Muscle of back (tissue), 13 donors: ENCODE measurements at places on chromosomes 11 and 22. TPM values are rescaled to one million over a fixed set of nuclear protein-coding genes. Genes with fewer than 3 reads are reported as not detected.

DNA sequence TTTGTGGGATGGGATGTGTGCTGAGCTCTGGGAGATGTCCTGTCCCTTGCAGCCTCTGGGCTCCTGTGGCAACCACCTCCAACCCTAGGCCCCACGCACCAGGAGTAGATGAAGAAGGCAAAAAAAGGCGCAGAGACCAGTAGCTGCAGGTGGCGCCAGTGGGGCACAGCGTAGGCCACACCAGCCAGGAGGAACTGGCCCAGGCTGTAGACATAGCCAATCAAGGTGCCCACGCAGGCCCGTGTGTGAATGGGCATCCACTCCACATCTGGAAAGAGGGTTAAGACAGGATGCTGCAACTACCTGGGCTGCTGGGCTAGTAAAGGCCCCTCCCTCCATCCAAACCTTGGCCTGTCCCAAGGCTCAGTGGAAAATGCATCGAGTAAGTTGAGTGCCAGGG, 3.0 kb downstream of the SLC22A6 start:
- DNase-seq: no peak

DNA sequence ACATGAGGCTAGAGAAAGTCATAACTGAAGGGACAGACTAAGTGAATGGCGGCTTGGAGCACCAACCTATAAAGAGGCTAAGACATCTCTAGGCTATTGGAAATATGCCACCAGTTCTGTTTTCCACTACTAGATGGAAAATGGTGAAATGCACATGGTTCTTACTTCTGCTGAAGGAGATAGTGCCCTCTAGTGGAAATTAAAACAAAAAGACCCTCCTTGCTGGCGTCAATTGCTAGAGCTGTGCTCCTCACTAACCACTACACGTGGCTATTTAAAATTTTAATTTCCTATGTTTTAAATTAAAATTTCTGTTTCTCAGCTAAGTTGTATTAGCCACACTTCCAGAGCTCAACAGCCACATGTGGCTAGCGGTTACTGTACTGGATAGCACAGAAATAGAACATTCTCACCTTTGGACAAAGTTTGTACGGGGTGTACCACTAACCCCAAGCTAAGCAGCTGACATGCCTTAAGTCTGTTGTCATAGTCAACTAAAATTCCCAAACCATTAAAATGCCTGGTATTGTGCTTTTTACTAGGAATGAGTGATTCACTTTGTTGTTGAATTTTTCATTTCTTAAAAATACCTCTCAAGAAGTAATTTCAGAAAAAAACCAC, 34.1 kb upstream of the CALCA start:
- DNase-seq: no peak

- no peak for DNase-seq
These were observed 355.6 kb downstream of the METTL15 start for GRCh38 chr11:28463826-28464225.

- no peak for DNase-seq
These were observed 27.9 kb upstream of the PAK1 start for GRCh38 chr11:77501758-77502157.

DNA sequence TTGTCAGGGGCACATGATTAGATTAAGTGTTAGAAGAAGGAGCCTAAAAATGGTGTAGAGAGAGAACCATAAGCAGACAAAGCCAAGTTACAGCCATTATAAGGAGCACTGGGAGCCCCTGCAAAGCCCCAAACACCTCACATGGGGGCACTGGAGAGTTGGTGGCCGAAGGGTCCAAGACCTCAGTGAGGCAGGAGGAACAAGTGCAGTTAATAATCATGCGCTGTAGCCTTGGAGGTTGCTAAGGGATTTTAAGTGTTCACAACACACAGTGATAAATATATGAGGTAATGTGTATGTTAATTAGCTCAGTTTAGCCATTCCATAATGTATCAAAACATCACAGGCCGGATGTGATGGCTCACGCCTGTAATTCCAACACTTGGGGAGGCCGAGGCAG, 54.4 kb upstream of the JAM3 start:
- DNase-seq: no peak

DNA sequence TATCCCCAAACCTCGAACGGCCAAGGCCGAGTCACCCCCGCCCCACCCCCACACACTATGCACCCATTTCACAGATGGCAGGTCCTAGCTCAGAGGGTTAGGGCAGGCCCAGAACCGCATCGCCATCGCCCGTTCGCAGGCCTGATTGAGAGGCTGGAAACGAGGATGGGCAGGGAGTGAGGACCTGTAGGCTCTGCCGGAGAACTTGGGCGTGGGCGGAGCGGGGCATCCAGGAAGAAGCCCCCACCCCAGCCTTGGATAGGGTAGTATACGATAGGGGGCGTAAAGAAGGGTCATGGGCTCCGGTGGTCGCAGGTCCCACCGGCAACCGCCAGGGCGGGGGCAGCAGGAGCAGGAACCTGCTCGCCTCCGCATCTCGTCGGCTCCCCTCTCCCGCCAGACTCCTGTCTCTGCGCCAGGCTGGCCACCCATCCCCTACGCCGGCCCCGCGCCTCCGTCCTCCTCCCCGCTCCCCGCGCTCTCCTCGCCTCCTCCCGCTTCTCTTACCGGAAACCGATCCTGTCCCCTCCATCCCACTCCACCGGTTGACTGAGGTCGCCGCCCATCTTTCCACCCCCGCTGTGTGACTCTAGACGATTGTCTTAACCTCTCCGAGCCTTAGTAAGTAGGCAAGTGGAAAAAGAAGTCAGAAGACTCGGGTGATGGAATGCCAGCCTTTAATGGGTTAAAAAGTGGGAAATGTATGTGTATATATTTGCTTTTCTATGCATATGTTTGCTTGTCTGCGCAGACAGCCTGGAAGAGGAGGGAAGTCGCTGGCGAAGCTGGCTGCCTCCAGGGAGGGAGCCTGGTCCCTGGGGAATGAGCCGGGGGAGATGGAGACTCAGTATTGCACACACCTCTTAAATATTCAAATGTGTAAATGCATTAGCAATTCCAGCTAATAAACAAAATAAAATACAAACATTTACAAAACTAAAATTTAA, 52.8 kb downstream of the CYTH4 start:
- no peak for DNase-seq

DNA sequence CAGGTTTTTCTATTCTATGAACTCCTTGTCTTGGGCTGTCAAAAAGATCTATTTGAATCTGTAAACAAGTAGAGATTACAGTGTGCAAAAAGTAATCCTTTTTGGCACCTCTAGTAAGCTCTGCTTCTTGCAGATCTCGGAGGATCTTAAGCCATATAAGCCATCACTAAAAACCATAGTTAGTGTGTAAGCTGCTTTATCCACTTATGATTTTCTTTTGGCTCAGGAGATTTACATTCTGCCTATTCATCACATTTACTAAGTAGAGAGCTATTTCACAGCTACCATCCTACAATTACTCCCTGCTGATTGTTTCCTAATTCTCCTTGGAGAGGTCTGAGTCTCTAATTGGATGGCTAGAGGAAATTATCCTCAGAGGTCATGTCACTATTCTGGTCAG, 385.7 kb downstream of the AASDHPPT start:
- no peak for DNase-seq

- no peak for DNase-seq
These were observed 92.6 kb downstream of the CTTN start for GRCh38 chr11:70490723-70491558.

The GPHA2 gene
- not detected for polyA plus RNA-seq

The PLAAT5 gene
- polyA plus RNA-seq: 2.3 TPM

The DDI1 gene
- polyA plus RNA-seq: not detected

The CCDC87 gene
- not detected for polyA plus RNA-seq

The SLC22A8 gene
- polyA plus RNA-seq: not detected

The MRGPRE gene
- not detected for polyA plus RNA-seq

The CNTF gene
- 0.75 TPM for polyA plus RNA-seq
